ENCODE measurements at places on chromosomes 2 and 18.

- DNase-seq, result no peak
These were observed 188.6 kb downstream of the ARL4C start for GRCh38 chr2:234308073-234308812.

DNA sequence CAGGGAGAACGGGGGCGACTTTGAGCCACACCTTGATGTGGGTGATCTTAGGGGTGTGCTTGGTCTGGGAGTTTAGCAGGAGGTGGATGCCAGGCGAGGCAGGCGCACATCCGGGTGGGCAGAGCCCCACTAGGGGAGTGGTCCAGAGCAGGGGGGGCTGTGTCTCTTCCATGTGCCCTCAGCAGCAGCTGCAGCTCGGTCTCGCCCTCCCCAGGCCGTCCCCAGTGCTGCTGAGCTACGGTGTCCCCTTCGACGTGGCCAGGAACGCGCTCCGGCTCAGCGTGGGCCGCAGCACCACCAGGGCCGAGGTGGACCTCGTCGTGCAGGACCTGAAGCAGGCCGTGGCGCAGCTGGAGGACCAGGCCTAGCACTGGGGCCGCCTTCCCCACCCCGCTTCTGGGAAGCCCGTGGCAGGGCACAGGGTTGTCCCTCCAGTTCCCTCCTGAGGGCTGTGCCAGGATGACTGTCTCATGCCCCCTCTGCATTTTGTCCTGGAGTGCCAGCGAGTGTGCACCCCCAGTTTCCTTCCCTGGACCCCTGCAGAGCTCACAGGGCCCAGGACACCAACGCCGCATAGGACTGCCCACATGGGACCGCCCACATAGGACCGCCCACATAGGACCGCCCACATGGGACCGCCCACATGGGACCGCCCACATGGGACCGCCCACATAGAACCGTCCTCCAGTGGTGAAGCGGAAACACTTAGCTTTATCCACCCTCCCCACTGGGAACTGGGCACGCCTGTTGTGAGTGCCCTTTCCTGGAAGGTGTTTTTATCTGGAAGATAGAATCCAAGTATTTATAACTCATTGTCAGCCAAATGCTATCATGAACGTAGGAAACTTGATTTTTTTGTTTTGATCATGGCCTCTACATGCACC lies 1.9 kb upstream of the ESPNL start:
- peak; percentile 61 for DNase-seq

GRCh38 chr2:20676353-20677215 lies 9.6 kb downstream of the GDF7 start:
- DNase-seq, result no peak

- DNase-seq, result no peak
These were observed 185.1 kb upstream of the CYP26B1 start for GRCh38 chr2:72332720-72333119.

GRCh38 chr2:116874021-116874420 lies 940.5 kb upstream of the DDX18 start:
- DNase-seq, result no peak

DNA sequence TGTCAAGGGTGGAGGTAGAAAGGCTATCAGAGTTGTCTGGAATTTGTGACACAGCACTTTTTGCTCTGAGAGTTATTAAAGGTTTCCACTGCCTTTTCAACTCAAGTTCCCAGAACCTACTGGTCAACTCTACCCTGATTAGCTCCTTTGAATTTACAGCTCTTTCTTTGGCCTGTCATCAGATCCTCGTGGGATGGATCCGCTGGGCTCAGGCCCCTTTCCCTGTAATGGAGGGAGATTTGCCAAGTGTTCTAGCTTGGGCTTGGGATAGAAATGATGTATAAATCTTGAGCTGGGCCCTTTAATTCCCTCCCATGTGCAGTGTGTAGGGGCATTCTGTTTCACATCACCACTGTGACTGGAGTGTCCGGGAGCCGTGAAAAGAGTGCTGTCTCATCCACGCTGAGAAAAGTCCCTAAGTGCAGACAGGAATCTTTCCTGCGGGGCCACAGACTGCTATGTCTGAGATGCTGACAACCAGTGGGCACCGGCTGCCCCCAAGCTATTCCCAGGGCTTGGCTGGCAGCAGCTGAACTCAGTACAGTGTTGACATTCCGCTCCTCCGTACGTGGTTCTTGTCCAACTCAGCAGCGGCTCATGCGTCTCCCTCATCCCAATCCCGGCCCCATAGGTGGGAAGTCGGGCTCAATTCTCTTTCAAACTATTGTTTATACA lies 46.9 kb upstream of the ARHGAP28 start:
- DNase-seq, result no peak

DNA sequence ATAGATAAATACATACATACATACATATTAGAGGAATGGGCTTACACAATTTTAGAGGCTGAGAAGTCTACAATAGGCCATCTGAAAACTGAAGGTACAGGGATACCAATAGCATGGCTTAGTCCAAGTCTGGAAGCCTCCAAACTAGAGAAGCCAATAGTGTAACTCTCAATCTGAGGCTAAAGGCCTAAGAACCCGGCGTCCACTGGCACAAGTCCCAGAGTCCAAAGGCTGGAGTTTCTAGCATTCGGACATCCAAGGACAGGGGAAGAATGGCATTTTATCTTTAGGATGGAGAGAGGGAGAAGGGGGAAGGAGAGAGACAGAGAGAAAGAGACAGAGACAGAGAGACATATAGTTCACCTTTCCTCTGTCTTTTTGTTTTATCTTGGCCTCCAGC lies 63.7 kb upstream of the SYT4 start:
- DNase-seq, result no peak

DNA sequence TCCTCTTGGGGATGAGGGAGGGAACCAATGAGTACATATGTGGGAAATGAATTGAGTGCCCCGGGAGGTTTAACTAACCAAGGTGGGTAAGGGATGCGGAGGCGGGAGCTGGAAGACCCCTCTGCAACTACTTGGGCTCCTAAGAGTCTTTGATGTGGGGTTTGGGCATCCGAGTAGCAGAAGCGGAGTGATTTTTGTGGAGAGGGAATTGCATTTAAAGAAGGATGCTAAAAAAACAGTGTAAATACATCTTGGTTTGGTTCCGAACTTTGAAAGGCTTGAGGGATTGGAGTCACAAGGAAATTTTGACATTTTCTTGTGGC lies 215.7 kb downstream of the MCFD2 start:
- DNase-seq, result no peak

DNA sequence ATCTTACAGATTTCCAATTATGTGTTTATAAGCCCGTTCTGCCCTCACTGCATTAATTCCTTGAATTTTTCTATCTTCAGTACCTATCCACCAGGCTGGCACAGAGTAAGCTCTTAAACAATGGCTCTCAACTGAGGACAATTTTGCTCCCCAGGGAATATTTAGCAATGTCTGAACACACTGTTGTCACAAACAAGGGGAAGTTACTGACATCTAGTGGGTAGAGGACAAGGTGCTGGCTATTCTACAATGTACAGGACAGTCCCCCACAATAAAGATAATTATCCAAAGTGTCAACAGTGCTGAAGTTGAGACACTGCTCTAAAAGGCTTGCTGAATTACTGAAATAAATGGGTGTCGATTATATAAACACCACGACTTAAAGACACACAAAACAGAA lies 5.0 kb downstream of the NDUFS1 start:
- DNase-seq, result peak; percentile 51

DNA sequence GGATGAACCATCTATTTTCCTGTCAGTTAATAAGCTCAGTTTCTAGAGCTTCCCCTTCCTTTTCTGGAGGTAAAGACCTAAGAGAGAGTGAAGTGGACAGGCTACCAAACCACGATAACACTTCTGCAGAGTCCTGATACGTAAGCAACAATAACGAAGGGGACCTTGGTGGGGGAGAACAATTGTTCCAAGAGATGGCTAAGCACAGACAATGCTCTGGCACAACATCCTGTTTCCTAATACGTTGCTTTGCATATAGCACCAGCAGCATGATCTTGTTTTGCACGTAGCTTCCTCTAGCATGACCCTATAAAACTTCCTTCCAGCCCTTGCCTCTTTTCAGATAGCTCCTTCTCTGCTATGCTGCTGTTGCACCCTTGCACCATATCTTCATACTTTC lies 247.3 kb downstream of the RAD51AP2 start:
- DNase-seq, result no peak

DNA sequence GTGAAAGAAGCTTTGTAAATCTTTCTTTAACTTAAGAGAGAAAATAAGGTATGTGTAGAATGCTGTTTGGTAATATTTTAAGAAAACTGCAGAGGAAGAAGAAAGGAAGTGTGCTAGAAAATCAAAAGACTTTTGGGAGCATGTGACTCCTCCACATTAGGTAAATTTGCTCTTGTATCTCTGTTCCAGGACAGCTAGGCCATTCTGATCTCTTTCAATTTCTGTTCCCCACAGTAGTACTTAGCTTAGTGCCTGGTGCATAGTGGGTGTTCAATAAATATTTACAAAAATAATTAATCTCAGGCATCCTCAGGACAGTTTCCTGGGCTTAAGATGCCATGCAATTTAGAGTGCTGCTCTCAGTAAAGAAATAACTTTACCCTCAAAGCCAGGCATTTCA lies 105.0 kb downstream of the GPD2 start:
- no peak for DNase-seq

- no peak for DNase-seq
These were observed 35.2 kb downstream of the LRP1B start for GRCh38 chr2:142095647-142096046.

DNA sequence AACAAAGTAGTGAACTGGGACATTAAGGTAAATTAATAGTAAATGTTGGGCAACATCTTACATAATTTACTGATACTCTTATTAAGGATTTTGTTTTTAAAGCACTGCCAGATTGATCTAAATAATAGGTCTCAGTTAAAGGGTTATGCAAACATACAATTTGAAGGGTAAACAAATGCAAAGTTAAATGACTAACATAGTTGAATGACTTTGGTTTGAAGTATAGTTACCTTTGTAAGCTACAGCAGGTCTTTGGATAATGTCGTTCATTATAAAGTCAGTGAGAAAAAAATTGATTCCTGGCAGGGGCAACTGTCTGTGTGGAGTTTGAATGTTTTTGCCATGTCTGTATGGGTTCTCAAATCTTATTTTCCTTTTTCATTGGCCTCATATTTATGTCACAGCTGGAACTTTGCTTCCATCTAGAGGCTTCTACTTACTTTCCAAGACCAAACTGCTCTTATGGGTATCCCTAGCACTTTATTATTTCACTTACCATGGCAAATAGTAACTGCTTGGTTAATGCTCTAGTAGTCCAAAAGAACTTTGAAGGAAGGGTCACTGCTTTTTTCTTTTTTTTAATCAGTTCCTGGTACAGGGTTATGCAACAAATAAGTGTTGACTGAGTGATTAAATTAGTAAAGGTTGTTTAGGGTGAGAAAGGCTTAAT lies 107.8 kb downstream of the NBEAL1 start:
- DNase-seq, result peak; percentile 40
